Fibroblast of skin of abdomen (primary cell): ENCODE measurements at places on chromosomes 4 and X.
A peak's percentile ranks its signal among the peaks of the same experiment; 100 is the strongest.

DNA sequence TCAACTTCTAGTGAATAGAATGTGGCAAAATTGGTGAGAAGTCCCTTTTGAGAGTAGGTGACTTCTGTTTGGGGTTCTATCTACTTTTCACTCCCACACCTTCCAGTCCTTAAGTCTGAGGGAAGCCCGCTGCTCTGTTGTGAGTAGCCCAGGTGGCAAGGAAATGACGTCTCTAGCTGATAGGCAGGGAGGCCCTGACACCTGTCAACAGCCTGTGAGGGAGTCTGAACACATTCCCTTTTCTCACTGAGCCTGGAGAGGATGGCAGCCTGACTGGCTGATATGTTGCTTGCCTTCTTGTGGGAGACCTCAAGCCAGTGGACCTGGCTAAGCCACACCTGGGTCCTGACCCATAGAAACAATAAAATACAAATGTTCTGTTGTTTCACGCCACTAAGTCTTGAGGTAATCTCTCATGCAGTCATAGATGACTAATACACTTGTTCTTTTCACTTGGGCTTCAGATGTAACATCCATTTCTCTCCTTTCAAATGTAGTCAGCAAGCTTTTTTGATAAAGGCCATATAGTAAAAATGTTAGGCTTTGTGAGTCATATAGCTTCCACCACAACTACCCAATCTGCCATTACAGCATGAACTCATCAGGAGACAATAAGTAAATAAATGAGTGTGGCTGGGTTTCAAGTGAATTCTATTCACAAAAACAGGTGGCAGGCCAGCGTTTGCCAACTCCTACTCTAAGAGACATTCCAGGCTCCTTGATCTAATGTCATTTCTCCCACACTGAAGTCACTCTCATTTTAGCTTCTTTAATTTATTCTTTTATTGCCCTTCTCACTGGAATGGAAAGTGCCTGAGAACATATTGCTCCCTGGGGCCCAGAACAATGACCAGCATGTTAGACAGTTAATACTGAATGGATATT lies 265.1 kb upstream of the MAD2L1 start:
- DNase-seq = peak; percentile 6

DNA sequence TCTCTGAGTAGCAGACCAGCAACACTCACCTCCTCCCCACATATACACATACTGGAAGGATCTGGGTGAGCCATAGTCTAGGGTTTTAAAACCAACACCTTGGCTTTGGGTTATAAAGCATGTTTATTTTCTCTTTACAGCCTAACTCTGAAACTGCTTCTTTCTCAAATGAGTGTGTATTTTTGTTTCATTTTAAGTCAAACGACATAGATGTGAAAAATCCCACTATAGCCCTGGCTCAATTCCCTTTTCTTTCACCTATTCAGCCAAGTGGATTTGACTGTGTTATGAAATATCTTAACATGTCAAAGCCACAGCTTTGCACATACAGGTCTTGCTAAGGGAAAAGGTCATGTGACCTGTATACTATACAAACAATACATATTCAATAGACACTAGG lies 13.8 kb downstream of the NEXMIF start:
- DNase-seq = no peak

DNA sequence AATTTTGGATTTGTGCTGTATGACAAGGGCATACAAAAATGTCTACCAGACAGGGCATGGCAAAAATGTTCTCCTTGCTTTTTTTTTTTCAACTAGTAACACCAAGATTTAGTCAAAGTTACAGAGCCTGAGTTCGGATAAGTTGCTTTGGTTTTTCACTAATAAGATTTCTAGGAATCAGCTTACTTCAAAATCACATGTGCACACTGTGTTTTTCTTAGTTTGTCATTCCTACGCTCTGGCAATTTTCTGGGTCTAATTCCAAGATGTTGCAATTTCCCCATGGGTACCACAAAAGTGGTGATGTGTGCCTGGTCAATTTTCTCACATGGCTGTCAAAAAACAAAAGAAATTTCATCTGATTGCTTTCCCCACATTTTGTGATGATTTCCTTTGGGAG lies 6.3 kb downstream of the C1QTNF7 start:
- no peak for DNase-seq

DNA sequence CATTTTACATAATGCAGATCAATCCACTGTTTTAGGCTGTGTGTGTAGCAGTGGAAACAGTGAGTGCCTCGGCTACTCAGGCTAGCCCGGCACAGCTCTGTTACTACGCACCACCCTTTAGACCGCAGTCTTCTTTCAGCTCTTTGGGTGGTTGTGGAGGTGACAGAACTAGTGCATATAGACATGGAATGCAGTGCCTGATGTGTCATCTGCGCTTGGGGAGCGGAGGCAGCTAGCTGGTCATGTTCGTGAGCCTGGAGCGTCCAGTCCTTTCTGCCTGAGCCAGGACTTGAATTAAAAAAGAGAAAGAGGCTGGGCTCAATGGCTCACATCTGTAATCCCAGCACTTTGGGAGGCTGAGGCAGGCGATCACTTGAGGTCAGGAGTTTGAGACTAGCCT lies 4.8 kb downstream of the TBC1D14 start:
- DNase-seq = no peak

DNA sequence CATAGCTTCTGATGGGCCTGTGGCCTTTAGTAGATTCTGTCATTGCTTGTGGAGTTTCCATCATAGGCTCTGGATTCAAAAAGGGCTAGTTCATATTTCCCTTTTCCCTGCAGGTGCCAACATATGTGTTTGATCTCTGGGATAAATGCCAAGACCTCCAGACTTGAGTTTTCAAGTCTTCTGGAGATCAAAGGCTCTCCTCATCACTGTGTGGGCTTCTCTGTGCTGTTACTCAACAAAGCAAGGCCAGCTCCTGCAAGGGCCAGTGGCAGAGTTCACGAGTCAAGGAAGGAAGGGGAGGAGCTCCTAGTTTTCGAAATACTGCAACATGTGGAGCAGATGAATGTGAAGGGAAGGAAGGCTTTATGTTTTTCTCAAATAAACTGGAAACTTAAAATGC lies 62.7 kb upstream of the SCML1 start:
- no peak for DNase-seq

DNA sequence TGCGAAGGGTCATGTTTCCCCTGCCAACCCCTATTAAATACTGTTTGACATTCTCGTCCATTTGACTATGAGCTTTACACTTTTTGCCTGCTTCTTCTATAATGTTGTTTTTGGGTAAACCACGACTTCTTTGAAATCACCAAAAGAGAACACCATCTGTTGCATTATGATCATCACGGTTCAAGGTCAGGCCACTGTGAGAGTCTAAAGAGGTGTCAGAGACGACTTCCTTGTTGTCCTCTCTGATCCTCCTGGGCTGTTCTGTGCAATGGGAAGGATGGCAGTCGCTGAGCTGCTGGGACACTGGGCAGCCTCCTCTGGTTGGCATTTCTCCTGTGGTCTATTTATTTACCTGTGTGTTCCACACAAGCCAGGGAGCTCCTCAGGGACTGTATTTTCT lies 137.5 kb downstream of the RASL11B start:
- DNase-seq = no peak

DNA sequence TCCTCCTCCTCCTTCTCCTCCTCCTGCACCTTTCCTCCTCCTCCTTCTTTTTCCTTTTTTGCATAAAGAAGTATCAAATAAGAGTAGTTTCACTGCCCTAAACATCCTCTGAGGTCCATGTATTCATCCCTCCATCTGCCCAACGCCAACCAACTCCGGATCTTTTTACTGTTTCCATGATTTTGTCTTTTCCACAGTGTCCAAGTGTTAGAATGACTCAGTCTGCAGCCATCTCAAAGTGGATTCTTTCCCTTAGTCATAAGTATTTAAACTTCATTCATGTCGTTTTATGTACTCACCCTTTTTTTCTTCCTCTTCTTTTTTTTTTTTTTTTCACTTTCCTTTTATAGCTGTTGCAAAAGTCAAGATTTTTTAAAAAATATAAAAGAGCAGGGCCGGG lies 12.9 kb downstream of the CSF2RA start:
- DNase-seq = peak; percentile 66

DNA sequence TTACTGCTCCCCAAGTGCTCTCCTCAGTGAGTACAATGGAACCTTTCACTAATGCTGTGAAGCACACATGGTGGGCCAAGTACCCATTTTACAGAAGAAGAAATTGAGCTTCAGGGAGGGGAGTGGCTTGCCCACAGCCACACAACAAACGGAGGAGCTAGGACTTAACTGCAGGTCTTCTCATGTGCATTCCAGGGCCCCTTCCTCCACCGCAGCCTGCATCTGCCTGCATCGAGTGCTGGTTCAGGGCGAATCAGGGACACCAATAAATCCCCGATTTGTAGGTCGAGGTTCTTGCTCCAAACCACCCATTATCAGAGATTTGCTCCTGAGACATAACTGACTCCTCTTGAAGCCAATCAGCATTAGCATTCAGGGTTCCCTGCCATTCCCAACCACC lies 100.9 kb downstream of the MAMLD1 start:
- no peak for DNase-seq

GRCh38 chr4:38939165-38939564 lies 71.6 kb downstream of the FAM114A1 start:
- DNase-seq = no peak

DNA sequence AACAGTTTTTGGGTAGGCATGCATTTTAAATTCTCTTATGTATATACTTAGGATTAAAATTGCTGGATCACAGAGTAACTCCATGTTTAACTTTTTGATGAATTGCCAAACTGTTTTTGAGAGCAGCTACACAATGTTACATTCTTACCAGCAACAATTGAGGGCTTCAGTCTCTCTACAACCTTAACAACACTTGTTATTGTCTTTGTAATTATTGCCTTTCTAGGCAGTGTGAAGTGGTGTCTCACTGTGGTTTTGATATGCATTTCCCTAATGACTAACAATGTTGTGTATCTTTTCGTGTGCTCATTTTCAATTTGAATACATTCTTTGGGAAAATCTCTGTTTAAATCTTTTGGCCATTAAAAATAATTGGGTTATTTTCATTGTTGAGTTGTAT lies 17.3 kb upstream of the F11 start:
- DNase-seq = no peak

DNA sequence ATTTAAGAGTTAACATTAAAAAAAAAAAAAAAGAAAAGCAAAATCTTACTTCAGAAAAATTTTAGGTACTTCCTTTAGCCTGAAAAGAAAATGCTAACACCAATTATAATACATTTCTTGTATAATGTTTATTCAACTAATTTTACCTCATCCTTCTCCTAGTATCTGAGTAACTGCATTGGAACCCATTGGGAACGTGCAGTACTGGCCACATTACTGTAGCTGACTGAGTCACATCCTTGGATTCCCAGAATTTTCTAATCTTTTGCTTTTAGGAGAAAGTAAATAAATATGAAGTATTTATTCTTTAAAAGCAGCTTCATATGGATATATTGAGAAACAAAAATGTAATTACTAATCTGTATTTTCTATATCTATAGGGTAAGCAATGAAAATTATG lies 82.6 kb upstream of the SLITRK2 start:
- no peak for DNase-seq

- DNase-seq = peak; percentile 9
Observed at GRCh38 chrX:30530606-30531005, 47.0 kb downstream of the TASL start.

GRCh38 chr4:40401631-40402030 lies 66.5 kb downstream of the CHRNA9 start:
- DNase-seq = no peak

- no peak for DNase-seq
Observed at GRCh38 chrX:150185766-150186165, 177.4 kb upstream of the MAMLD1 start.

DNA sequence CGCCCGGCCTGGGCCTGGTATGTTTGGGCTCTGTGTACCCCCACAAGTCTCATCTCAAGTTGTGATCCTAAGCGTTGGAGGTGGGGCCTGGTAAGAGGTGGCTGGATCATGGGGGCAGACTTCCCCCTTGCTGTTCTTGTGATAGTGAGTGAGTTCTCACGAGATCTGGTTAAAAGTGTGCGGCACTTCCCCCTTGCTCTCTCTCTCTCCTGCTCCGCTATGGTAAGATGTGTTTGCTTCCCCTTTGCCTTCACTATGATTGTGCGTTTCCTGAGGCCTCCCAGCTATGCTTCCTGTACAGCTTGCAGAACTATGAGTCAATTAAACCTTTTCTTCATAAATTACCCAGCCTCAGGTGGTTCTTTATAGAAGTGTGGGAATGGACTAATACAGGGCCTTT lies 53.0 kb downstream of the CHST7 start:
- no peak for DNase-seq

DNA sequence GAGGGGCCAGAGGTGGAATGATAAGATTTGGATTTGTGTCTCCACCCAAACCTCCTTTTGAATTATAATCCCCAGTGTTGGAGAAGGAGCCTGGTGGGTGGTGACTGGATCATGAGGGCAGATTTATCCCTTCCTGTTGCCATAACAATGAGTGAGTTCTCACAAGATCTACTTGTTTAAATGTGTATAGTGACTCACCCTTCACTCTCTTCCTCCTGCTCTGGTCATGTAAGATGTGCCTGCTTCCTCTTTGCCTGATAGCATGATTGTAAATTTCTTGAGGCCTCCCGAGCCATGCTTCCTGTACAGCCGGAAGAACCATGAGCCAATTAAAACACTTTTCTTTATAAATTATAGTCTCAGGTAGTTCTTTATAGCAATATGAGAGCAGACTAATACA lies 348.6 kb downstream of the AR start:
- DNase-seq = no peak

GRCh38 chr4:108980455-108981239 lies 217.8 kb upstream of the ETNPPL start:
- no peak for DNase-seq

DNA sequence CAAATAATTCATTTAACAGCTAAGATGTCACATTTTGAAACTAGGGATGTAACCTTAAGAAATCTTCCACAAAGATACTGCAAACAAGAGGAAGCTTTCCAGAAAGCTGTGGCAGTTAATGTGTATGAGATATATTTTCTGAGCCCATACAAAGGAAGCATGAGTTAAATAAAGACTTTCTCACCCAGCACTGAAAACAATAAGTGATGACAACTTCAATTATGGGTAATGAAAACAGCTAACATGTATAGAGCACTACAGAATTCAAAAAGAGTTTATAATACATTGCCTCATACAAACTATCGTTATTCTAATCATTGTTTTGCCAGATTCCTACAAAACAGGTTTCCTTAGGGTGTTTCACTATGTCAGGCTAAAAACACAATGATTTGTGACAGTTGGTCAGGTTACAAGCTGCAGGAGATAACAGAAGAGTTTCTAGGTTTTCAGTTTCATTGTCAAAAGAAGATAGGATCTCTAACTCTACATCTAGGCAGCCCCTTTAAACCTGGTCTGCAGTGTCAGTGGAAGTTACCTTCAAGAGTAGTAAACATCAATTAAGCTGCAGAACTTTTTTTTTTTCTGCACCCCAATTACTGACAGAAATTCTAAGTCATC lies 618.1 kb upstream of the ADGRL3 start:
- DNase-seq = no peak

DNA sequence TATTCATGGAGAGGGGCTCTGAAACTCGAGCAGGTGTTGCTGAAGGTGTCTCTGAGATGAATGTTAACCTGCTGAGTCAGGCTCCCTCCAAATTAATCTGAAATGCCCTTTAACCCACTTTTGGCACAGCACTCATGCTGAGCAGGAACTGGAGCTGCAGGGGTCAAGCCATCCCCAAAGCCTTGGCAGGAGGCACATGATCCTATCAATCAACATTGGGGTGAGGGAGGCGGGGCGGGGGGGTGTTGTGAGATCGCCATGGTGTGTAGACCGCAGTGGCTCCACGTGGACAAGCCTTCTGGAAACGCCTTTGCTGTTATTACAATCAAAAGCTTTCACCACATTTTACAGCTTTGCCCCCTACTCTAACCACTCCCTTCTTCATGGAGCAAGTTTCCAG lies 16.5 kb downstream of the ENPP6 start:
- DNase-seq = no peak
